Fibroblast of villous mesenchyme (primary cell): ENCODE measurements at places on chromosomes 7 and 10. TPM values are rescaled to one million over a fixed set of nuclear protein-coding genes. Genes with fewer than 3 reads are reported as not detected.

- no peak for DNase-seq
Observed at GRCh38 chr7:88217675-88218428, 2.0 kb downstream of the SRI start.

Gene C10orf53
- not detected in 2 replicates for total RNA-seq

- DNase-seq = no peak
Observed at GRCh38 chr7:148436571-148436970, 154.0 kb upstream of the C7orf33 start.

Gene SPDYE6
- total RNA-seq = not detected in 2 replicates

DNA sequence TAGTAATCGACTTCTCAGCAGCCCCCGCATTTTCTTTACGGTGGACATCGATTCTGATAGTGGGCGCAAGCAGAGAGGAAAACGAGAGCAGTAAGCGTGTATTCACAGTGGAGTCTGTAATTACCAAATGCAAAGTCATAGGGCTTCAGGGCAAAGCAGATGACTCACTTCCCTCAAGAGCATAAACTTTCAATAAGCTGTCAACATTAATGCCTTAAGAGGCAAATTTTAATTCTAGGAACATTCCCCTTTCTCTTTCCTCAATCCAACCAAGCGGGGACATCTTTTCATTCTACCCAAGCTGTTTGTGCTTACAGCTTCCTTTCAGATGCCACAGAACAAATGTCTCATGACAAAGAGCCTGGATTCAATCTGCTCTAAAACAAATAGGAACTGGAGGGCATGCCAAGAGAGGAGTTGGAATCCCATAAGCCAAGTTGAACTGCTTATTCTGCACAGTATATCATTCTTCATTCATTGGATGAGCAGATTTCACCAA lies 48.6 kb downstream of the MALSU1 start:
- peak; percentile 90 for DNase-seq

Gene OR6V1
- not detected in 2 replicates for total RNA-seq

GRCh38 chr7:155885167-155886155 lies 73.2 kb upstream of the SHH start:
- peak; percentile 28 for DNase-seq

DNA sequence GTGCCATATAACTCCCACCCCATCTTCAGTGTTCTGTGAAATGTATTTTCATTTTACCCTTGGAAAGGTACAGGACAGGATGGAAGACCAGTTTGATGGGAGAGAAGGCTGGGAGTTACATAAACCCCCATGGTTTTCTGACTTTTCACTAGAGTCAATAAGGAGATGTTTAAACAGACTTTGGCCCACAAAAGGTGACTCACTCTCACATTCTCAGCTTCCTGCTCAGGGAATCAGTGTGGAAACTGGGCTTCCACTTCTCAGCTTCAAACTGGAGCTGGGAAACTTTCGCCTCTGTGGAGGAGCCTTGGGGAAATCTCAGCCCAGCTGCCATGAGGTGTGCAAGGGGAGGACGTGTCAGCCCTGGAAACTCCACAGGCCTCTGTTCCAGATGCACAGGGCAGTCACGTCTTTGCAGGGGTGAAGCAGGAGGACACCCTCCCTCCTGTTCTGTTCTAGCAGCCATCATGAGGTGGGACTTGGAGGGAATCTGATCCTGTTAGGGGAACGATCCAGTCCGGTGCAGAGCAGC lies 560.5 kb upstream of the GALNT17 start:
- no peak for DNase-seq

Gene ACTL6B
- not detected in 2 replicates for total RNA-seq

- DNase-seq = no peak
Observed at GRCh38 chr10:43377424-43377883, 6.0 kb downstream of the FXYD4 start.

- peak; percentile 60 for DNase-seq
Observed at GRCh38 chr10:15433850-15434537, 62.9 kb upstream of the FAM171A1 start.

Gene MMP21
- total RNA-seq = not detected in 2 replicates
